ENCODE measurements at places on chromosomes 5 and 9.

GRCh38 chr5:126645132-126645531 is 44.4 kb downstream of the PHAX start:
- no peak for DNase-seq

- no peak for DNase-seq
These were observed 1025.1 kb upstream of the C9orf72 start for GRCh38 chr9:28598408-28598807.

DNA sequence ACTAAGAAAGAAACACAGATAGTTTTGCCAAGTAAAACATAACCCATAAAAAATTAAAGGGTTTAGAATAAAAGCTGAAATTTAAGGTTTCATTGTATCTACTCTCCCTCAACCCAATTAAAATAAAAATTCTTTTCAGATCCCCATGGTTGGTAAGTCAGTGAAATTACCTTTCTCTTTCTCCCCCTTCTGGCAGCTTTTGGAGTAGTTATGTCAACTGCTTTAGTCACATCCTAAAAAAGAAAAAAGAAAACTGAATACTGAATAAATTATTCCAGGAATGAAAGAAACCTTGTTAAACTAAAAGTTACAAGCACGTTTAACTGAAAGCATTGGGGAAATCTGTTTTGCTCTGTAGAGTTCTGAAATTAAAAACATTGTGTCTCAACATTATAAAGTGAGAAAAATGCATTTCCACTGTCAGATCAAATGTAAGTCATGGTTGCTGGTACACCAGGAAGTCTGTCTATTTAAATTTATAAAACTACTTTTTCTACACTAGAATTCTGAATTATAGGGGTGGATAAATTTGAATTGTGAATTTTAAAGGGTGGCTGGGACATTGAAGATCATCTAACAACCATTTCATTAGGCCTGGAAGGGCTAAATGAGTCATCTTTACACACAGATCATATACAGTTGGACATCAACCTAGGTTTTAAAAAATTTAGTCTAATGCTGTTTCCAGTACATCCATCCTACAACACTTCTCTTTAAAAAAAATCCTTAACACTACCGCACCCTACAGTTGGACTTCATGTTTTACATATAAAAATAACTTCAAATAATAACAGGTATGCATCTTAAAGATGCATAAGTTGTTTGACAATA is 24.7 kb downstream of the PSIP1 start:
- DNase-seq: peak; percentile 15

GRCh38 chr9:114132550-114132918 is 22.8 kb upstream of the COL27A1 start:
- DNase-seq: no peak

GRCh38 chr5:57696389-57696769 is 213.8 kb upstream of the ACTBL2 start:
- DNase-seq: no peak

- DNase-seq: peak; percentile 78
These were observed 605 bp upstream of the DNLZ start for GRCh38 chr9:136363949-136364748.

DNA sequence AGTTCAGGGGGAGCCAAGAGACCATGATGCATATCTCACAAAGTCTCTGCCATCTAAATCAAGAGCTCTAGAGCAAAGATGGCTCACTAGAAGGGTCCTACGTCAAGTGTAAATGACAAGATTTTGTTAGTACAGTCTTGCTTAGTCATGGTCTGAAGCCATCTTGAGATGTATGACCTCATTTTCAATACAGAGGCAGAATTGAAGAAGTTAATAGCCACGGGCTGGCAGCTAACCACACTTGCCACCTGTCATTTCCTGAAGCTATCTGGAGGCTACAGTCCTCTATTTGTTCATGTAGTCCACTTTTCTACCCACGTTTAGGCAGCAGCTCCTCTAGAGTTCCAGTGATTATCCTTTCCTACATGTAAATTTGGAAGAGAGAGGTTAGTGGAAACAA is 231.7 kb upstream of the CDH12 start:
- DNase-seq: peak; percentile 78

Measured in DMS53 (cell line).